Stimulated activated CD8-positive, alpha-beta memory T cell treated with anti-CD3 and anti-CD28 coated beads, Interleukin-4, amount 100 ng/mL, for 1 hour (primary cell): ENCODE measurements at places on chromosomes 12 and 14.

DNA sequence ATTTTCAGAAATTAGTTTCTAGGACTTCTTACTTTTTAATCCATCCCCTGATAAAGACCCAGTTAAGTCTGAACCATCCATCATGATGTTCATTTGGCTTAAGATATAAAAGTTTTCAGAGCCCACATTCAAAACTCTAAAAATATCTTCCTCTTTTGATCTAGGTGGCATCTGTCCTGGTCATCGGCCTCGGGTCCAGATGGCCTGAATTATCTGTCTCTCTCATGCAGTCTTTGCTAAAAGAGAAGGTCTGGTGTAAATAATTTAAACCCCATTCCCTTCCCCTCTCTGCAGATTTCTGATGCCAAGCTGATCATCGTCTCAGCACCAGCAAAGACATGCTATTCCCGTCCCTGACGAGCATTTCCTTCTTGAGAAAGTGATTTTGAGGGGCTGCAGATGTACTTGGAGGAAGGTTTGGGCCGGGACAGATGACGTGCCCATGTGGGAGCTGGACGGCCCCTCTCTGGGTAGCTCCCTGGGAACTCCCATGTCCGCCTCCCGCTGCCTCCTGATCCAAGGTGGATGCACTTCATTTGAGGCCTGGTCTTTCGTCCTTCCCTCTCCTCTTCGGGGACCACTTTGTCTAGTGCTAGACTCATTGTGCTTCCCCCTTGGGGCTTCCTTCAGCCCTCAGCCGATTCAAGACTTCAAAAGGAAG, 173.0 kb upstream of the PRMT8 start:
- no peak for DNase-seq

DNA sequence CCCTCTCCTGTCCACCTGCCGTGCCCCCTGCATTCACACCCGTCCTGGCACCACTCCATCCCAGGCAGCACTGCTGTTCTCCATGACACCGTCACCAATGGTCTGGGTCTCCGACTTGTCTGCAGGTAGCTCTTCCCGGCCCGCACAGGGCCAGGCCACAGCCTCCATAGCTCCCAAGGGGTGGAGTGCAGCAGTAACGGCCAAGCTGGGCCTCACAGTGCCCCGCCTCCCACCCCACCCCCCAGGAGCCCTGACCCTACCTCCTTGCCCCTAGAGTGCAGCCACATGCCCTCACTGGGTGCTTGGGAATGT, 12.9 kb downstream of the FBRSL1 start:
- no peak for DNase-seq

DNA sequence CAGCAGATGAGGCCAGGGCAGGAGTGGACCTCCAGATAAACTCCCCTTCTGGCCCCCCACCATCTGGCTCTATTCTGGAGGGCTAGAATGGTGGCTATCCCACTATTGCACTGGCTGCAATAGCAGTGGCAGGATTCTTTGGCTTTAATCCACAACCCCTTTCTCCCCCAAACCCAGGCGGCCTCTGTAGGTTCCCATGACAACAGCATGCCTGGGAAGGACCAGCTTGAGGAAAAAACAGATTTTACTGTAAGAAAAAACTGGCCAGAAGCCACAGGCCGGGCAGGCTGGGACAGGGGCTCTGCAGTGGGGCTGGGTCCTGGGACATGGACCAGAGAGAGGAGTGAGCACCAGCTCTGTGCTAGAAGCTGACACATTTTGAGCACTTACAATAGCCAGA, 13.6 kb upstream of the ACVR1B start:
- DNase-seq: no peak

DNA sequence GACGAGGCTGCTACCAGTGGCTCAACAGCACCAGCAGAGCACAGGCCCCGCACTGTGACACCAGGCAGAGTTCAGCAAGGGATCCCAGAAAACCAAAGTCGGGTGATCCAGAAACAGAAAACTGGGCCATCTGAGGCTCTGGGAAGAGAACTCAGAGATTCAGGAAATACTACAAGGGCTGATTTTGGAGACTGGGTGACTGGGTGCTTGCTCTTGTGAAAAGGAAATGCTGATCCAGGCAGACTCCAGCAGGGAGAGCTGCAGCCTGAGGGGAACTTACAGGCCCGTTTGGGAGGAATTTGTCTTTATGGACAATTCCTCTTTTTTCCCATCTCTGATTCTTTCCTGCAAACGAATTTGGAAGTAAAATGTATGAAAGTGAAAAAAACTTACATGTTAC, 28.2 kb downstream of the FOXN3 start:
- DNase-seq: no peak

DNA sequence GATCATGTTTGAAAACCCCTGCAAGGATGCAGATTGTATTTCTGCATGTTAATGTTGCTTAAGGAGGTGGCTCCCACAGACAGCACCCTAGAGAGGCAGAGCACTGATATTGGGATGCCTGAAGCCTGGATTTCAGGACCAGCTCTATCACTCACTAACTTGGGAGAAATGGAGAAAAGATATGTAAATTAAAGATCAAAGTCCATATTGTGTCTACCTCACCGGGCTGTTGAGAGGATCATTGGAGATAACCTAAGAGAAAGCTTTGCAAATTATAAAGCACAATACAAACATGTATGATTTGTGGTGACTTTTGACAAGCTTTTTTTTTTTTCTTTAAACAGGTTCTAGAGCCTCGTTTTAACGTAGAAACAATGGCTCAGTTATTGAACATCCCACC, 7.6 kb upstream of the REP15 start:
- DNase-seq: no peak

- no peak for DNase-seq
These were observed 18.3 kb downstream of the SDS start for GRCh38 chr12:113385282-113385882.

DNA sequence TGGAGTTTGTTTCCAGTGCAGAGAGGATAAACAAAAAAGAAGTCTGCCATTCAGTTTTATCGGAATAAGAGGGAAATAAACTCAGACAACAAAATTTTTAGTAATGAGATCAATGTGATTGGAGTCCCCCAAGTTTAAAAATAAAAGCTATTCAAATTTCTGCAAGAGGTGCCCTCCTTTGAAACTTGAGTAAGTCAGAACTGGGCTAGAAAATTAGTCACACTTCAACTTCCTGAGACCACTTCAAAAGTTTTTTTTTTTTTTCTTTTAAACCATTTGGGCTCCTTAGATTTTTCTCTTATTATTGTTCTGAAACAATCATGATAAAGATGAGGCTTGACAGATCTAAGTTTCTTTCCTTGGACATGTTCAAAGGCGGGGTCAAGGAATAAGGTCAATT, 3.2 kb downstream of the DACT1 start:
- no peak for DNase-seq

- DNase-seq: no peak
These were observed 27.3 kb downstream of the KRT76 start for GRCh38 chr12:52749827-52750226.

GRCh38 chr14:104034976-104035699, 50.4 kb upstream of the ASPG start:
- no peak for DNase-seq

DNA sequence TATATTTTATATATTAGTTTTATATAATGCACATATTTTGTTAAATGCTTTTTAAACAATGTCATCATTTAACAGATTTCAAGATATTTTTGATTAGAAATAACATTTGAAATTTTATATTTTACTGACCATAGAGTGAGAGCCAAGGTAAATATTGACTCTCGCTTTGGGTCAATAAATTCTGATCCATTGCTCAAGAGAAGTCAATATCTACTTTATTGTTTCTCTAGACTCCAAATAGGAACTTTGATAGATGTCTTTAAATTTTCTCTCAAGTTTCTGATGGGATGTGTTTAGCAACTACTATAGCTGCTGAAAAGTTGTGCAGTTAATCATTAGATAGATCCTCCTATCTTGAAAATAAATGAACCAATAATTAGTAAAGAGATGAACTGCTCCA, 61.4 kb upstream of the ATXN7L3B start:
- DNase-seq: no peak

DNA sequence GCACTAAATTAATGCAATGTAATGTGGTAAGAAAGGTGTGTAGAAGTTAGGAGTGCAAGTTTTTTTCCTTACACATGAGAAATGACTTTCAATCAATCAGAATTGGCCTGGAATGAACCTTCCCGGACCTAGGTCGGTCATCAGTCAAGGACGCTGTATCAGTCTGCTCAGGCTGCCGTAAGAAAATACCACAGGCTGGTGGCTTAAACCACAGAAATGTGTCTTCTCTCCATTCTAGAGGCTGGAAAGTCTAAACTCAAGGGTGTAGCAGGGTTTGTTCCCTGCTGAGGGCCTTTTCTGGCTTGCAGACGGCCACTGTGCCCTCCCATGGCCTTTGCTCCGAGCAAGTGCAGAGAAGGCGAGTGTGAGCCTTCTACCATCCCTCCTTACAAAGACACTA, 86.6 kb upstream of the DYNC1H1 start:
- no peak for DNase-seq

GRCh38 chr12:6899837-6900519, 4.6 kb upstream of the LRRC23 start:
- no peak for DNase-seq

DNA sequence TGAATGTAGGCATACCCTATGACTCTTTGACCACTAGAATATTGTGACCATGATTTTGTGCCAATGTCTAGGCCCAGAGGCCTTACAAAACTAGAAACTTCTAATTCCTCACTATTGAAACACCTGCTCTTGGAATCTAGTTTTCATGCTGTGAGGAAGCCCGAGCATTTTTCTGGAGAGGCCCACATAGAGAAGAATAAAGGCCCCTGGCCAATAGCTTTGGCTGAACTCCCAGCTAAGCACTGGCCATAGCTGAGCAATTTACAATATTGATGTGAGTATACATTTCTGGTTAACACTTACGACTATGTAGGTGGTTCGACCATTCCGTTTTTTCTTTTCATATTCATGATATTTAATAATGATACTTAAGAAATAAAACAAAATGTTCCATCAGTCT, 190.3 kb downstream of the KCNH5 start:
- DNase-seq: no peak

DNA sequence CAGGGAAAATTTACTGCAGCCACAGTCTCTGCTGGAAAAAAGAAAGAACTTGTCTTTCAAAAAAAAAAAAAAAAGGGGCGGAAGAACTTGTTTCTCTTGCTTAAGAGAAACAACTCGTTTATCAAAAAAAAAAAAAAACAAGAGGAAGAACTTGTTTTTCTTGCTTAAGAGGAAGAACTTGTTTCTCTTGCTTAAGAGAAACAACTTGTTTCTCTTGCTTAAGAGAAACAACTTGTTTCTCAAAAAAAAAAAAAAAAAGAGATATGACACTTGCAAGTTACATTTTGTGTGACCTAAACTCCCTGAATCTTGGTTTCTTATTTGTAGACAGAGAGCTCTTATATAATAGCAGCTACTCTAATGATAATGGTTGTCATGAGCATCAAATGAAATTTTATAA, 44.7 kb upstream of the USP15 start:
- no peak for DNase-seq

DNA sequence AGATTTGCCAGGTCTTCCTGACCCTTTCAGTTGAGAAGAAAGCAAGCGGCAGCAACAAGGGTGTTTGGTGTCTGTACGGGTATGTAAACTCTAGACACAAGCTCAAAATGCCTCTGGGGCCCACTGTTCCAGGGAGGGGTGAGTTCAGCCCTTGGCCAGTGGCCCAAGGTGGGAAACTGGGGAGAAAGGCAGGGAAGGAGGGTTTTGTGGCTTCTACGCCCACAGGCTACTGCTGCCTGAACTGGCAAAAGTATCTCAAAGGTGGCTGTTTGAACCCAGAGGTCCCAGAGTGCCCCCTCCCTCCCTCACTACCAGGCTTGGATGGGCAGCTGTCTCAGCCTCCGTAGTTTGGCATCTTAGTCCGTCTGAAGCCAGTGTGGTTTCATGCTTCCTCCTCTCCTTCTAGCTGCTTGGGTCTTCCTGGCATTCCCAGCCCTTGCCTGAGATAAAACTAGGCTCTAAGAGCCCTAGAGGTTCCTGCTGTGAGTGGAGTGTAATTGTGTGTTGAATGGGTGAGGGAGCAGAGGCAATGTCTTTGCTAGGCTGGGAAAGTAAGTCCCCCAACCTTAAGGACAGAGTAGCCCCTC, 5.5 kb downstream of the HOXC5 start:
- no peak for DNase-seq

- no peak for DNase-seq
These were observed 11.3 kb downstream of the CS start for GRCh38 chr12:56288705-56289387.

DNA sequence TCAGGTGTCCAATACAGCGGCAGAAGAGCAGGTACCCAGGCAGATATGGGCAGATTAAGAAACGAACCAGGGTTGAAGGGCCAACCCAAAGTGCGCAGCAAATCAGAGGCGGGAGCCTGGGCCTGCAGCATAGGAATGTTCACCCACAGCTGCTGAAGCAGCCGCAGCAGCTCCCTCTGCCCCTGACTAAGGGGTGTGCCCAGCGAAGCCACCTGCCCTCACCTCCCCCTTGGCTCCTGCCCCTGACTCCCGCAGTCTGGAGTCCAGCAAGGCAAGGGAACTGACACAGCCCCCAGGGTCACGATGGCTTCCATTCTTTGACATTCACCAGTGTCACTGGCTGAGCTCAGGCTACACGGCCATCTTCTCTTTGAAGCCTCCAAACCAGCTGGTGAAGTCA, 27.3 kb upstream of the ZFP36L1 start:
- DNase-seq: no peak

DNA sequence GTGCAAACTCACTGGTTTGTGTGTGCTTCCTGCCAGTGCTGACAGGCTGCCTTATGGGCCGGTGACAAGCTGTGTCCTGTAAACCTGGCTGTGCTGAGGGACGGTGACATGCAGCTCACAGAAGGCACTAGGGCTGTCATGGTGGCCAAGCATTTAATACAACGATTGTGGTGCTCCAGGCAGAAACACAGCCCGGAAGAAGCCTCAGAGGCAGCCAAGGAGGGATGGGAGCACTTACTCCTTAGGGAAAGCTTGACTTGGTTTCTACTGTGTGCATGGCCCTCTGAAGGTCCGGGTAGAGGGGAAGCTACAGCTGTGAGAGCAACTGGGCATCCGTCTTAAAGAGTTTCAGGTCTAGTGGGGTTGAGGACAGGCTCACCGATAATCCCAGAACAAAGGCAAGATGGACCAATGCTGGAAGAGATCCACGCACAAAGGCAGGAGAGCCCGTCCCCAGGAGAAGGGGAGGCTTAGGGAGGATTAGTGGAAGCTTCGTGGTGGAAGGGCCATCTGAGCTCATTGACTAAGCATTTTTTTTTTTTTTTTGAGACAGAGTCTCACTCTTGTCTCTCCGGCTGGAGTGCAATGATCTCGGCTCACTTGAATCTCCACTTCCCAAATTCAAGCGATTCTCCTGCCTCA, 10.7 kb upstream of the MCRS1 start:
- no peak for DNase-seq

- no peak for DNase-seq
These were observed 187.1 kb downstream of the KICS2 start for GRCh38 chr12:64034901-64035576.

- no peak for DNase-seq
These were observed 234.9 kb downstream of the FLRT2 start for GRCh38 chr14:85764822-85765221.

- no peak for DNase-seq
These were observed 2.6 kb downstream of the KRT84 start for GRCh38 chr12:52382854-52383253.

GRCh38 chr12:77315407-77315806, 250.0 kb upstream of the E2F7 start:
- no peak for DNase-seq

GRCh38 chr12:6946033-6946919, 2.5 kb downstream of the C12orf57 start:
- DNase-seq: no peak

GRCh38 chr14:76262641-76263040, 110.9 kb downstream of the GPATCH2L start:
- DNase-seq: no peak

GRCh38 chr12:93297032-93297431, 80.7 kb upstream of the NUDT4 start:
- DNase-seq: no peak
